ENCODE measurements at places on chromosomes 11 and 22.

- DNase-seq, result no peak
Measured at GRCh38 chr22:20553947-20554741, 46.7 kb downstream of the MED15 start.

DNA sequence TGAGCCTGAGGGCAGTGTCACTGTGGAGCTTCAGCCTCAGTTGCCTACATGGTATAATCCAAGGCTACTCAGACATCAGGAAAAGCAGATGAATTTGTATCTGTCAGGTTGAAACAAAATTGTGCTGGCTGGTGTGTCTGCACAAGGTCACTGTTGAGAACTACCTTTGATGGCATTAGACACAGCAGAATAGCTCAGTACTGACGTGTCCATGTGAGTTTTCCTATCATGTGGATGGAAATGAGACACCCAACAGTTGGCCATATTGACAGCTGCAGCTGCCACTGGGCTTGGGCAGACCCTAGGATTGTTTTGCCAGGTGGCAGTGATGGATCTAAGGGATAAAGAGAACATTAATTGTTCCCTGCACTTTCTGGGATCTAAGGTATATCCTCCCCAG lies 15.8 kb downstream of the CCDC134 start:
- no peak for DNase-seq

- DNase-seq, result no peak
Measured at GRCh38 chr11:64141081-64141783, 24.7 kb downstream of the MACROD1 start.

- no peak for DNase-seq
Measured at GRCh38 chr22:39247361-39247760, 2.6 kb upstream of the PDGFB start.

- DNase-seq, result no peak
Measured at GRCh38 chr22:29325356-29325755, 9.9 kb upstream of the RASL10A start.

Measured in HS-5 (cell line).